Effector memory CD8-positive, alpha-beta T cell (primary cell): ENCODE measurements at places on chromosomes 1 and 21.

DNA sequence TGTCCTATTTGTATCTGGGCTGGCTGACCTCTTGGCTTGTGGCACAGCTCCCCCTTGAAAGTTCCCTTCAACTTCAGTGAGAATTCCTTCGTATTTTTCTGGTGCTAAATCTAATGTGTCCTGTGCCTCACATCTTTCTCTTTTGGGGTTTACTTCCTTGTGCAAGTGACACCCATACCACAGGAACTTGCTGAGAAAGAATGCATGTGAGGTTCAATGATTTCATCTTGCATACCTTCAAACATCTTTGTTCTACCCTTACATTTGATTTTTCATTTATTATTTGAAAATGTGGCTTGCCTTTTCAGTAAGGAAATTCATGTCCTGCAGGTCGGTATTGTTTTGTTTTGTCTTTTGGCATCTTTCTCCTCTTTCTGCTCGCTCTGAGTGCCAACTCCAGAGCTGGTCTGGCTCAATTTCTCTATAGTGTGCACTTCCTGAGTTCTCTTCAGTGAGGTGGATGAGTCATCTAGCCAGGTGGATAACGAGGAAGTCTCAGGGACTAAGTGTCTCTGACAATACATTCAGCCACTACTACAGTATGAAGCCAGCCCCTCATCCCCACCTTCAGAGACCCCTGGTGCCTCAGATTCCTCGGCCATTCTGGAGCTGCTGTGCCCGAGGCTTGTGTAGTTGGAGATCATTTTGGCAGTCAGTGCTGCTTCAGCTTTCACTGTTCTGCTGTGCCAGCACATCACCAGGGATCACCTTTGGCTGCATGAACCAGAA, 59.5 kb downstream of the RIPK4 start:
- no peaks in the 10 kb centered on the region for H3K4me1 ChIP-seq
- H3K36me3 ChIP-seq = no peaks in the 10 kb centered on the region
- no peak overlapping the region for H3K4me3 ChIP-seq

GRCh38 chr1:60950224-60951063, 131.9 kb upstream of the NFIA start:
- peaks cover 7% of the 10 kb centered on the region for H3K4me1 ChIP-seq
- H3K36me3 ChIP-seq = no peaks in the 10 kb centered on the region
- DNase-seq = no peak
- no peak overlapping the region for H3K4me3 ChIP-seq

DNA sequence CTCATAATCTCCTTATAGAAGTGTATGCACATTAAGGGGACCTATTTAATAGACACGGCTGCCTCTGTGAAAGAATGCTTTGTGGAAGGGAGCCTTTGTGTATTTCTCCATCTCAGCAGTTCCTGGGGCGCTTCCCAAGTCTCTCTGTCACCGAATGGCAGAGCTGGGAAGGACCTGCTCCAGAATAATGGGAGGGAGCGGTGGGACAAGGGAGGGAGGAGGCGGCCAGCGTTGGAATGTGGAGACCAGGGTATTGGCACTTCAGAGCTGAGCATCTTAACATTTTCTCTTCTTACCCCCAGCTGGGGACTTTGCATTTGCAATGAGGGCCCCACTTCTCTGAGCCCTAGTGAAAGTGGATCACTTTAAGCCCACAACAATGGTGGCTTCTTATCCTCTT, 23.9 kb downstream of the CACHD1 start:
- H3K36me3 ChIP-seq = no peaks in the 10 kb centered on the region
- DNase-seq = no peak
- H3K27me3 ChIP-seq = peaks cover 47% of the 10 kb centered on the region
- H3K4me1 ChIP-seq = no peaks in the 10 kb centered on the region

DNA sequence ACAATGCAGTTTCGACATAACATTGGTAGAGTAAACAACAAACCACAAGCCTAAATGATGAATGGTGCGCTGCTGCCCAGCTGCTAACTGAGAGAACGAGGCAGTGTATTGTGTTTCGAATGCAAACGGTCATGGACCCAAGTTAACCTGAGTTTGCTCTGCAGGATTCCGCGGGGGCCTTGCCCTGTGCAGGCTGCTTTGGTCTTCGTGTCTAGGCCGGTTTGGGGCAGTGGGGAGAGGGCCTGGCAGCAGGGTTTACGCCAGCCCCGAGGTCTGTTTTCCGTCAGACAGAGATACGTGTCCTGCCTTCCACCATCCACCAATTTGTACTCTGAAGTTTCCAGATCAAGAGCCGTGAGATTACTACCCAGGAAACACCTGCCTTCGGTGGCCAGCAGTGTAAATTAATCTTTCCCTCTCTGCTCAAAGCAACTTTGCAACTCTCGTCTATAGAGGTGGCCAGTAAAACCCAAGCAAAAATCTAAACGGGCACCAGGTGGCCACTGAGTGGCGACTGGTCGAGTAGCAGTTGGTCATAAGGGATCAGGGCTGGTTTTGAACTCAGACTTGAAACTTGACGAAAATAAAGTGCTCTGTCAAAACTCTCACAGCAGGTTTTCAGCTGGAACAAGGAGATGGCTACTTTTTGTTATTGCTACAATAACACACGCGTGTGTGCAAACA, 6.3 kb upstream of the PRDM15 start:
- no peak overlapping the region for H3K4me3 ChIP-seq
- no peak overlapping the region for H3K27ac ChIP-seq
- H3K4me1 ChIP-seq = no peaks in the 10 kb centered on the region
- no peak for DNase-seq
- no peaks in the 10 kb centered on the region for H3K36me3 ChIP-seq
- no peaks in the 10 kb centered on the region for H3K27me3 ChIP-seq

DNA sequence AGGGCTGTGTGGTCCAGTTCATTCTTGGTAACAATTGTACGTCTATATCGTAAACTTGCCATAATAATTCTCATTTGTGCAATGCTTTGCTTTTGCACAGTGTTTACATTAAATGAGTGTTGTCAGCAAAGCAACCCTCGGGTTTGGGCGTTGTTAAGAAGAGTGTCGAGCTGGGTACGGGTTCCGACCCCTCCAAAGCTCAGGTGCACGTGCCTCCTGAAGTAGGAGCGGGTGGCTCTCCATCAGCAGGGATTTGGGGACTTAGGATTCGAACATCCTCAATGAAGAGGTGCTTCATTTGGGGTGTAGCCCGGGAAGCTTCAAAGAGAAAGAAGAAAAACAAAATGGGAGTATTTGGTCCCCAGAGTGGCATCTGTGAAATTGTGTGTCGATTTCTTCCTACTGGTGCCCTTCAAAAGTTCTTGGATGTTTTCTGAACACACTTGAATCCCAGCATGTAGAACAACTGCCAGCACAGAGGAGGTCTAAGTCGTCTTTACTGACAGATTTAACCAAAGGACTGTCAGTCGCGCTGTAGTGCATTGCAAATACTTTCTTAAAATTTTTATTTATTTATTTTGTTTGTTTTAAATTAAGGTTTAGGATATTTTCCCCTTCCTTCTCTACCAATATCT, 1.1 kb downstream of the TRIM58 start:
- no peaks in the 10 kb centered on the region for H3K36me3 ChIP-seq
- peak overlapping the region; percentile 50 for H3K4me3 ChIP-seq
- peaks cover 41% of the 10 kb centered on the region for H3K27me3 ChIP-seq
- no peak for DNase-seq
